Non-pigmented ciliary epithelial cell (primary cell): ENCODE measurements at places on chromosomes 2 and 18.

DNA sequence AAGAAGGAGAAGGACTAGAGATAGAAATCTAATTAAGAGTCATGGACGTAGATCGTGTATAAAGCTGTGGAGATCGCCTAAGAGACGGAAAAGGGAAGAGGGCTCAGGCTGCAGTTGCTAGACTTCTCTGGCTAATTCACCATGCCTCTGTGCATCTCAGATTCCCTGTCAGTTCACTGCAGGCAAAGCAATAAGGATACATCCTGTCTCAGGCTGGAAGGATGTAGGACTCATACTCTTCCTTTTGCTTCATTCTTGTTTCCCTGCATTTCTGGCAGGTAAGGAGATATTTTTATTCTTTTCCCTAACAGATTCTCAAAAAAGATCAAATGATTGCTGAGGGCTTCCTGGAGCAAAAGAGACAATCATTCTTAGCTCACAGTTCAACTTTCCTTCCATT, 112.5 kb downstream of the AP1S3 start:
- no peak for DNase-seq

- no peak for DNase-seq
Measured at GRCh38 chr2:154484338-154485099, 214.0 kb upstream of the KCNJ3 start.

DNA sequence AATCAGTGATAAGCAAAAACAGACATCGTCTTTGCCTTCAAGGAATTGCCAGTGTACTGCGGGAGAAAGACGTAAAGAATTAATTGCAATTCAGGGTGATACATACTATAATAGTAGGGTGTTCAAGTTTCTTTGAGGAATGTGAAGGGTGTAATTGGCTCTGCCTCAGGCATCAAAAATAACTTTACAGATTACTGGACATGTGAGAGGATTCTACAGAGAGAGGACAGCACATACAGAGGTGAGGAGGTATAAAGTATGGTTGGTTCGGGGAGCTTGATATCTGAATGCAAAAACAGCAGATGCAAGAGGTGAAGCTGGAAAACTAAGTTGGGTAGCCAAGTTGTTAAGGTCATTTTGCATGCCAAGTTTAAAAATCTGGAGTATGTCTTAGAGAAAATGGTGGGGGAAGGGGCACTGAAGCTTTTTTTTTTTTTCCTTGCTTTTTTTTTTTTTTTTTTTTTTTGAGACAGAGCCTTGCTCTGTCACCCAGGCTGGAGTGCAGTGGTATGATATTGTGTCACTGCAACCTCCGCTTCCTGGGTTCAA, 227.5 kb upstream of the FOSL2 start:
- no peak for DNase-seq

GRCh38 chr2:26847655-26848335, at the start of gene DPYSL5:
TSS of gene DPYSL5 (plus strand) at chr2:26848132. CDS start at chr2:26898500, 50,368 bp downstream.
- no peak for DNase-seq

DNA sequence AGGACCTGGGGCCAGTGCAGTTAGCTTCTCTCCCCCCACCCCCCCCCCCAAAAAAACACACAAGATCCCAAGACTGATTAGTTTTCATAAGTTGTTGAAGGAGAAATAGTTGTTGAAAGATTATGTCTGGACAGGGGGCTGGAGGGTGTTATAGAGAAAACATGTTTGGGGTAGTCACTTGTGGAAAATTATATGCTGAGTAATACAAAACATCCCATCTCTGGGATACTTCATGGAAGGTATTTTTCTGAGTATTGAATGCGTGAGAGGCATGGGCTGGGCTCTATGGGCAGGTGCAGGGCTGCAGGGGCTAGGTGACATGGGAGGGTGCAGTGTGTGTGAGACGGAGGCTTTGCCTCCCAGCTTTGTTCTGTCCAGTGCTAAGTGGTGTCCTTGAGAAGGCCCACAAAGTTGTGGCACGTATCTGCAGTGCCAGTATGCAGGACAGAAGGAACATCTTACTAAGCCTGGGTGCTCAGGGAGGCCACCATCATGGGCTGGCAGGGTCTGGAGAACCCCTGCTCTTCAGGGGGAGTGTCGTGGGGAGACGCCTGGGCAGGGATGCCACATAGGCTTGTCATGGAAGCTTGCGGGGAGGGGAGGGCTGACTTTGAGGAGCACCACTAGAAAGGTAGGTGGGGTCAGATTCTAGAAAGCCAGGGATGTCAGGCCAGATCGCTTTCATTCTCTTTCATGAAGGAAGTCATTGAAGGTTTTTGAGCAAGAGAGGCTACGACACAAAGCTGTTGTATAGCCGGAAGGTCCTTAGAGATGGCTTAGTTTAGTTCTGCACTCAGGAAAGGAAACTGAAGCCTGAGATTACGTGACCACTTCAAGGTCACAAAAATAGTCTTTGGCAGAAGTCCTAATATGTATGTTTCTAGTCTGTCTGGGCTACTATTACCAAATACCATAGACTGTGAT, 232.0 kb downstream of the LDLRAD4 start:
- no peak for DNase-seq

- no peak for DNase-seq
Measured at GRCh38 chr2:33190393-33190937, 243.7 kb downstream of the LTBP1 start.

GRCh38 chr2:8204711-8205110, 477.1 kb upstream of the ID2 start:
- DNase-seq = no peak

DNA sequence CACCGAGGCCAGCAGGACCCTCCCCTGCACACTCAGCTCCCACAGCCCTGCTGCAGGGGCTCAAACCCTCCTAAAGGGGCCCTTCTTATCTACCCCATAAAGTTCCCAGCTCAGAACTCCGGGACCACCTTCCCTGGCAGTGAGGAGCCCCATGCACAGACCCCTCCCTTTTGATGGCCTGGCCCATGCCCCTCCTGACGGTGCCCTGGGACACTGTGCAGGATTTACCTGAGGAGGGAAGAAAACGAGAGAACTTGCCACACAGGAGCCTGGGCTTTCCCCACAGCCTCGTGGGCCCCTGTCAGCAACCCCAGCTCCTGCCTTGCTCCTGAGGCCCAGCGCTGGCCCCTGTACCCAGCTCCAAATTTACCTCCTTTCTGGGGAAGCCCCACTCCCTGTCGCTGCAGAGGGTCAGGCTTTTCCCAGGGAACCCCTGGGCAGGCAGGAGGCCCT, 206.3 kb upstream of the SALL3 start:
- no peak for DNase-seq

- no peak for DNase-seq
Measured at GRCh38 chr18:3625742-3626091, 175.7 kb downstream of the TGIF1 start.

- no peak for DNase-seq
Measured at GRCh38 chr18:10723496-10723895, 197.7 kb downstream of the NAPG start.

GRCh38 chr2:234240917-234241316, 190.4 kb downstream of the SPP2 start:
- no peak for DNase-seq
